ENCODE measurements at places on chromosomes 13 and 19.

DNA sequence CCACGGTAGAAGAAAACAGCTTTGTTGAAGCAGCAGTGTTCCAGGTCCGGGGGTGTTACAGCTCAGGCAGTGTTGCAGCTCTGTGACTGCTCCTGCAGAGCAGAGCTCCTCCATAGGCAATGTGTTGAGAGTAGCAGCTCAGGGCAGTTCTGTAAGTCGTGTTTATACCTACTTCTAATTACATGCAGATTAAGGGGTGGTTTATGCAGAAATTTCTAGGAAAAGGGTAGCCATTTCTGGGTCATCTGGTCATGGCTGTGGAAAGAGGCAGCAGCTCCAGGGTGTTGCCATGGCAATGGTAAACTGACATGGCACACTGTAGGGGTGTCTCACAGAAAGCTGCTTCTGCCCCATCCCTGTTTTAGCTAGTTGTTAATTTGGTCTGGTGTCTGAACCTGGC is 316.4 kb downstream of the GPC5 start:
- no peak for DNase-seq

GRCh38 chr13:94878602-94879165 is 166.3 kb upstream of the SOX21 start:
- no peak for DNase-seq

- no peak for DNase-seq
These were observed 967 bp downstream of the REXO1 start for GRCh38 chr19:1847348-1847683.

DNA sequence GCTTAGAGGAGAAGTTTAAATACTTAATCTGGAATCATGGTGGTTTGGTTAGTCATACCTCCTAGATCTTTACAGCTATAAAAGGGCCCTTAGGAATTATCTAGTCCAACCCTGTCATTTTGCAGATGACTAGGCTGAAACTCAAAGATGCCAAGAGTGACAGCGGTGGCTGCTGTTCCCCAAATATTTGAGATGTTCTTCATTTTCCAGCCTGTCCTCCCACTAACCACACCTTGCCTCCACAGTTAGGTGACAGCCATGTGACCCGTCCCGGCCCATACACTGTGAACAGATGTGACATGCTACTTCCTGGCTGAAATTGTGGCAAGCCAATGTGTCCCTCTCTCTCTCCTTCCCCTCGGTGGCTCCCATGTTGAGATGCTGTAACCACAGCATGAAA is 225.5 kb upstream of the IPO5 start:
- DNase-seq: no peak

- no peak for DNase-seq
These were observed 736.9 kb upstream of the PCDH9 start for GRCh38 chr13:67967031-67967430.

- no peak for DNase-seq
These were observed 22.6 kb downstream of the ERCC5 start for GRCh38 chr13:102868366-102868936.

DNA sequence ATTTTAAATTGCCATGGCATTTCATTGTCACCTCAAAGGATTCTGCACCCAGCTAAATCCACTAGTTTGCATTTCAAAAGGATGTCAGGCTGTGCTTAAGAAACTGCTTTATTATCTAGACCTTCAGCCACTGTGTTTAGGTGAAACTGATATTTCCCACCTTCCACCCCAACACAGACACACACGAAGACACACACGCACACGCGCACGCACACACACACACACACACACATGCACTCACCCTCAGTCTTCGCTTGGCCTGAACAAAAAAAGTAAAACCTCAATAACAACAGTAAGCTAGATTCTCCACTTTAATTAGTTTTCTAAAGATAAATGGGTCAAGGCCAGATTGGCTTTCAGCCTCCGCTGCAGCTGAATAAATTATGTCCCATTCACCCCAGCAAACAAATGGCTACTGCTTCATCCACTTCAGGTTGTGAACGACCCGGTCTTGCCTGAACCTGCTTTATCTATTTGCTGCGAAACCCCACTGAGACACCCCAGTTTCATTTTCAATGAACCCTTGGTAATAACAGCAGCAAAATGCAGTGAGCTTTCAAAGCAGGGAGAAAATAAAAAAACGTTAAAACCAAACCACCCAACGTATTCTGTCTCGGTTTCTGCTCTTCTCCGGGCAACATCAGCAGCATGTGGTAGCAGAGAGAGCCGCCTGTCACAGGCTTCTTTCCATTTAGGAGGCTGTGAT is 166.8 kb downstream of the DCT start:
- no peak for DNase-seq

DNA sequence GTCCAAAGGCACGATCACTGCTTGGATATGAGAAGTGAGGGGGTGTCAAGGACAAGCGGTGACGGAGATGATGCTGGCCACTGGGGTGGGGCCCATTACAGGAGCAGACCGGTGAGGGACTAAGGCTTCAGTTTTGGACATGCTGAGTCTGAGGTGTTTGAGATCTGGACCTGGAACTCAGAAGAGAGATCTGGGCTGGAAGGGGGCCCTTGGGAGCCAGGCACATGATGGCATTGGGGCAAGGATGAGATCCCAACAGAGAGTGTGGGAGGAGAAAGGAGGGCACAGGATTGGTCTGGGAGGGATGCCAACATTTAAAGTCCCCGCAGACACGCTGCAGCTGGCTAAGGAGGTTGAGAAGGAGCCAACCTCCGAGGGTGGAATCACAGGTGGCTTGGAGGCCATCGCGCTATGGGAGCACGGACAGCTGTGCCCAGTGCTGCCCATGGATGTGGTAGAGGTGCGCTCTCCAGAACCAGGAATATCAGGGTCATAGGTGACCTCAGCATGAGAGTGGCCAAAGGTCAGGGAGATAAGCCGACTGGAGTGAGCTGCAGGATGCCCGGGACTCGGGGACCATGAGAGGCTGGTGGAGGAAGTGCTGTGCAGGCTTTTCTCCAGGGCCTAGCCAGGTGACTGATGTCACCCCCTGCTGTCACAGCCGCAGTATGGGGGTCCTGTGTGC is 21.8 kb downstream of the DHRS12 start:
- DNase-seq: no peak

- DNase-seq: no peak
These were observed 601 bp downstream of the SLC46A3 start for GRCh38 chr13:28718196-28718542.

- DNase-seq: no peak
These were observed 215.5 kb downstream of the NHLRC3 start for GRCh38 chr13:39253774-39254173.

Measured in stimulated activated CD4-positive, alpha-beta T cell treated with anti-CD3 and anti-CD28 coated beads, Interleukin-15, amount 100 ng/mL, for 48 hours (primary cell).